HTR-8/SVneo (cell line): ENCODE measurements at places on chromosomes 2 and 18.

- DNase-seq: no peak
Measured at GRCh38 chr2:34031097-34031496, 432.0 kb upstream of the FAM98A start.

GRCh38 chr18:79640064-79640672 is 39.4 kb upstream of the CTDP1 start:
- no peak for DNase-seq

DNA sequence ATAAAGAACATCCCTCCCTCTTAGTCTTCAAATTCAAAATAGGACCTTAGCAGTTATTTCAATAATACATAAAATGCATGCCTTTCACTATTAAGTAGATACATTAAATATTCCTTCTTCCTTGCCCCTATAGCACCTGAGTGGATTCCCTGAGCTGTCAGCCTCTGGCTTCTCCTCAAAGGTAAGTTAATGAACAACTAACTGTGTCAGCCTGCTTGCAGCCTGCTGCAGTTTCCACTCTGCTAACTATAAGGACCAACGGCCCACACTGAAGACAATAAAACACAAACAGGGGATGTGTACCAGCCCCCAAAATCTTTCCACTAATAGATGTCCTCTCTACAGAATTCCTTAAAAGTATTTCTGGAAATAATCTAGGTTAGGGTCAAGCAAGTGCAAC is 5.0 kb downstream of the KCTD1 start:
- no peak for DNase-seq

- no peak for DNase-seq
Measured at GRCh38 chr2:136492901-136493300, 272.4 kb upstream of the THSD7B start.

GRCh38 chr18:77133835-77134496 is 1.4 kb upstream of the MBP start:
- DNase-seq: no peak

- DNase-seq: no peak
Measured at GRCh38 chr2:981759-982158, 31.1 kb downstream of the SNTG2 start.

DNA sequence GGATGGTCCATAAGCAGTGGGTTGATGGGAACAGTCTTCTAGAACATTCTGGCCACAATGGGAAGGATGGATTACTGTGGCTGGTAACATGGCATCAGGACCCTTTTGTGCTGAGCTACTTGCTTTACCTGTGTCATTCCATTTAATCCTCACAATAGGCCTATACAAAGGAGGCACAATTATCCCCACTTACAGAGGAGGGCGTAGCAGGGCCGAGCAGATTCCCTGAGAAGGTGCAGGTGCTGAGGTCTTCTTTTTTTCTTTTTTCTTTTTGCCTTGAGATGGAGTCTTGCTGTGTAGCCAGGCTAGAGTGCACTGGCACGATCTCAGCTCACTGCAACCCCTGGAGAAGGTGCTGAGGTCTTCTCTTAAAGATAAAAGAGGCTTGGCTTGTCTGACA is 6.7 kb upstream of the LRRC30 start:
- DNase-seq: no peak

DNA sequence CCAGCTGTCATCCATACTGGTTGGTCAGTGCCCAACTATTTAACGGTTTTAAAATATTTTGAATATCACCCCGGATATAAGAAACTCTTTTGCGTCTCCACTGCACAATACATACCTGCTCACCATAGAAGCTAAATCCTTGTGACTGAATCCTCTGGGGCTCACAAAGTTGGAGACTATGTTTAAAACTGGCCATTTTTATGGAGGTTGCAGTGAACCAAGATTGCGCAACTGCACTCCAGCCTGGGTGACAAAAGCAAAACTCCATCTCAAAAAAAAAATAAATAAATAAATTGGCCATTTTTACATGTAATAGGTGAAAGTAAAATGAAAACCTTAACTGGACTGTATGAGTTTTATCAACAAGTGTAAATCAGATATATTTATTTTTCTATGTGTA is 55.6 kb upstream of the TMEM17 start:
- DNase-seq: no peak

DNA sequence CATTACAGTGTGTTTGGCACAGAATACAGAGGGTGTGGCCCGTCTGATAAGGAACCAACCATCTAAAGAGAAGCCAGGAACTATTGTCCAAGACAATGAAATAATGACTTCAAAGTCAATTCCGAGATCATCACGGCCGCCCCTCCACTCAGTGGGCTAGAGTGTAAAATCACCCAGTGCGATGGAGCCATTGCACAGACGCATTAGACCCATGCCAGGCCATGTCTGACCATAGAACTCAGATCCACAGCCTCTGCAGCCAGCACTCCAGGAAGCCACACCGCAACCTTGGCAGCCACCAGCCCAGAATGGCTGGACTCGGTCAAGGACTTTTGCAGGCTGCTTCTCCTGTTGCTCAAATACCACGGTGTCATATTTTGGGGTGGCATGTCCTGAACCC is 835.7 kb downstream of the DCDC2C start:
- no peak for DNase-seq

GRCh38 chr2:96158554-96158940 is 13.3 kb upstream of the DUSP2 start:
- DNase-seq: no peak

DNA sequence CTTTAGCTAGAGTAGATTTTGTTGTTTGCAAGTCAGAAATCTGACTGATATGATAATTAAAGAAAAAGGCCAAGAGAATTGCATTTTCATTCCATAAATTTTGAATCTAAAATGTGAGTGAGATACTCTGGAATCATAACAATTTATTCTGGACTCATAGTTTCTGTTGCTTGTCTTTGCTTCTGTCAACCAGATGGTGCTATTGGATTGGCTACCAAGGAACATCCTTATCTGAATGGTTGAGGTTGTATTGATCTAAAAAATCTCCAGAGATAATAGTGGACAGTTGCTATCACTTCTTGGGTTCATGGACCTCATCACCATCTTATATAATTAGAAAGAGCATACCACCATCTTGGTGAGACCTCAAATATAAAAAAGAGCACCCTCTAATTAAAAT is 34.0 kb upstream of the CPS1 start:
- DNase-seq: no peak

GRCh38 chr18:46171331-46171730 is 67.1 kb downstream of the HAUS1 start:
- DNase-seq: no peak

DNA sequence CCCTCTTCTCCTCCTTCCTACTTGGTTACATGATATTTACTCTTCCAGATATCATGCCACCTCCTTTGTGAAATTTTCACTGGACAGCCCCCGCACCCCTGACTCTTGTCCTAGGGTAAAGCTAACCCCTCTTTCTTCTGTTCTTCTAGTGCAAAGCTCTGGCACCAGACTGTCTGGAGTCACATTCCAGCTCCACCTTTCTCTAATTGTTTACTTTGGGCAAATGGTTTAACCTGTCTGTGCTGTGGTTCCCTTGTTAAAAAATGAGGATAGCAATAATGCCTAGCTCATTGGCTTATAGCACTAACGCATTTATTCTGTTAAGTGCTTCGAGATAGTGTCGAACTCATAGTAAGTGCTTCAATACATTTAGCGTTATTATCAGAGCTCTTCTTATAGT is 306.2 kb downstream of the ALK start:
- no peak for DNase-seq

- DNase-seq: no peak
Measured at GRCh38 chr2:221810245-221810644, 238.1 kb upstream of the EPHA4 start.

GRCh38 chr2:193518041-193518817 is 1323.5 kb upstream of the TMEFF2 start:
- no peak for DNase-seq

- DNase-seq: peak; percentile 27
Measured at GRCh38 chr2:161273038-161273760, 35.0 kb upstream of the PSMD14 start.

DNA sequence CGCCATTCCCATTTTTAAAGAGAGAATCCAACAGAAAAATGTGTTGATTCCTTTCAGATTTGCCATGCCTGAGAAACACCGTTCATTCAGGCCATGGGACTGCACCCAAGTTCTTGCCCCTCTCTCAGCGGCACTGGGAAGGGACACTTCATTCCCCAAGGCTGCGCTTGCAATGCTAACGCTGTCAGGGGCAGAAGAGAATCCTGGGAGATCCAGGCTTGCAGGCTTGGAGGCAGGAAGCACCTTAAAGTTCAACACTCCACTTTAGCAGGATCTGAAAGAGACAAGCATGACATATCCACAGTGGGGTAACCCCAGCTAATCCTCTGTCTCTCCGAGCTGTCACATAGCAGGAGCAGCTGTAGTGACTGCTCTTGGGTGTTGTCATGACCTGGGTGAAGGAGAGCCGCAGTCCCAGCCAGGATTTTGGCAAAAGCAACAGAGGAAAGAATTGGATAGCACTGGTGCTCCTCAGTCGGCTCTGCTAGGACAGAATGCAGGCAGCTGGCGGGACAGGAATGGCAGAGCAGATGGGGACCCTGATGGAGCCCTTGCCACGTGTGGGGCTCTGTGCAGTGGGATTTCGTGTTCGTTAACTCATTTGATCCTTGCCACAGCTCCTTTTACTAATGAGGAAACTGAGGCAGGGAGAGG is 22.0 kb upstream of the ODC1 start:
- DNase-seq: no peak

GRCh38 chr2:236748801-236749200 is 179.2 kb downstream of the ACKR3 start:
- no peak for DNase-seq

DNA sequence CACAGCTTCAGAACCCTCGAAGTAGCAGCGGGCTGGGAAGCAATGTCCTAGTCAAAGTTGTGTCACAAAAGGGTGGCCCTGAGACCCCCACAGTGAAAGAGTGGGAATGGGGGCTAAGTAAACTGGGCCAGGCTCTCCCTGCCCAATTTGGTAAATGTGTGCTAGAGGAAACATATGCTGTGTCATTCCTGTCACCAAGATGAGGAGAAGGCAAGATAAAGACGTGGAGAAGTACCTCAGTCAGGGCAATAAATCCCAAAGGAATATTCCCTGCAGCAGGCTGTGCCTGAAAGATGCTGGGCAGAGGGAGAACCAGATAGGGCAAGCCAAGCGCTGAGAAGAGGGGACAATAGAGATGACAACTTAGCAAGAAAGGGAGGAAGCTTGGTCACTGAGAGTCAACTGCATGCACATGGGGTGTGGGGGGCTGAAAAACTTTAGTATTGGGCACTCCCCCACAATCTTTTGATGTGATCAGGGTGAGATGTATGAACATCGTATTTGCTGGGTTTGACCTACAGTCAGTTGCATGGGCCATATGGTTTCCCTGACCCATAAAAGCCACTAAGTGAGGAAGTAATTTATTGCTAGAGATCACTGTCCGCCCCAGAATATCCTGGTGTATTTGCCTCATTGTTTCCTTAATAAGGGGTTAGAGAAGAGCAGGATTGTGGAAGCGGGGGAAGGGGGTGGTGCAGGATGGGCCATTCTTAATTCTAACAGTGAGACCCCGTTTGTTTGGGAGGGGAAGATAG is 49.9 kb upstream of the CXCR4 start:
- no peak for DNase-seq

DNA sequence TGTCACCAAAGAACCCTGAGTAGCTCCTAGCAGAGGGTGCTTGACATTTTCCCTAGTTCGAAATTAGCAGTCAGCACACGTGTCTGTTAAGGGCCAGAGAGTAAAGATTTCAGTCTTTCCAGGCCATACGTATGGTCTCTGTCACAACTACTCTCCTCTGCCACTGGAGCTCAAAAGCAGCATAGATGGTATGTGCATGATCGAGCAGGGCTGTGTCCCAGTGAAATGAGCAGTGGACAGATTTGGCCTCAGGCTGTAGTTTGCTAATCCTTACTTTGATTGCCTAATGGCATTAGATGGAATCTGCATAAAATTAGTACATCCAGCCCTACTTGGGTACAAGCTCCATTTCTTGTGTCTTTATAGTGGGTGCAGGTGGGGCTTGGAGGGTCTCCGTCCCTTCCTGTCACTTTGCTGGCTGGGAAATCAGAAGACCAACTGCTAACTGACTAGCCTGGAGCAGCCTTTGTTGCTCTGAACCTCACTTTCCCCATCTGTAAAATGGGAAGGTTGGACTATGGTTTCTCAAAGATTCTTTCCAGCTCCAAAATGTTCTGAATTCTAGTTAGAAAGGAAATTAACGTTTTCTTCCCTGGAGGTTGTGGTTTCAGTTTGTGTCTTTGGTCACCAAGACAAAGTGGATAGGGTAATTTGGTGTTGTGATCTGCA is 108.5 kb downstream of the GLI2 start:
- DNase-seq: no peak

DNA sequence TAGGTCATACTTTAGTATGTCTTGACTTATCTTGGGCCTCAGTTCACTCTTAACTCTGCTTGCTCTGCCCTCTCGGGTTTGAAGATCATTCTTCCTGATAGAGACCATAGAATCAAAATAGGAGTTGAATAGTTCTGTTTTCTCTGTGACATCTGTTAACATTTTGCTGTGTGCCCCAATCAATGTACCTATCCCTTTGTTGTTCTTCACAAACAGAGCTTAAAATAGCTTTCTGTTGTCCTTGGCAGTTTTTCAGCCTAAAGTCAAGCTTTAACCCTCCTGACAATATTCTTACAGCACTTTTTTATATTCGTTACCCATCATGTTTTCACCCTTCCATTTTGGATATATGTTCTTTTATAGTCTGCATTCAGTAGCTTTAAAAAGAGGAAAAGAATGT is 724.5 kb upstream of the FANCL start:
- DNase-seq: no peak

DNA sequence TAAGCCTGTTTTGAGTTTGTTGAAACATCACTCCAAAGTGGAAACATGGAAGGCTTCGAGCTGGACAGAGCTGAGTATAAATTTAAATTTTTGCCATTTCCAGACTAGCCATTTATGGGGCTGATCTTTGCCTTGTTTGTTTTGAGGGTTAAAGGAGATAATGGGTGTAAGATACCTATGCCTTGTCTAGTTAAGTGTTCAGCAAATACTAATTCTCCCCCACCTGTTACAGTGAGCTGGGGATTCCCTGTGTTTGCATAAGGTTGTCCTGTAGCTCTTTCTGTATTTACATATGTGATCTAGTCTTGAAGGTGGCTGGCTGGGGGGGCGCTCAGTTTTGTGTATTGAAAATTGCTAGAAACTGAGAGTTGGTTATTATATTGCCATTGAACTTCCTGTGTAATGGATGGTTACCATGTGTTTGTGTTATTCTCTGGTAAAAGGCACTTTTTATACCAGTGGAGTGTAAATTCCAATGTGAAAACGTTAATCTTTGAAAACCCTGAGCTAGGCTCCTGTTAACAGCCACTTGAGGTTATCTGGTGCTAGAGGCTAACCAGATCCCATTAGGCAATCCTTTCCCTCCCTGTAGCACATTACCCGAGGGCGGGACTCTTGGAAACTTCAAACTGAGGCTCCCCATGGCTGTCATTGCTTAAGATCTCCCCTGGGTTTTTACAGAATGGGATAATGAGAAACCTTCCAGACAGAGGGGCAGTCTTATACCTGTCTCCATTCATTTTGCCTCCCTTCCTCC is 26.7 kb downstream of the TANC1 start:
- no peak for DNase-seq
